ENCODE measurements at places on chromosomes 11 and 22.

- no peak for DNase-seq
Observed at GRCh38 chr11:45141171-45141570, 5.3 kb upstream of the PRDM11 start.

GRCh38 chr11:17934194-17934593 lies 78.7 kb downstream of the SERGEF start:
- DNase-seq = no peak

GRCh38 chr11:76291576-76292526 lies 85.5 kb upstream of the WNT11 start:
- no peak for DNase-seq

- DNase-seq = no peak
Observed at GRCh38 chr11:123286761-123287160, 91.7 kb upstream of the CLMP start.

DNA sequence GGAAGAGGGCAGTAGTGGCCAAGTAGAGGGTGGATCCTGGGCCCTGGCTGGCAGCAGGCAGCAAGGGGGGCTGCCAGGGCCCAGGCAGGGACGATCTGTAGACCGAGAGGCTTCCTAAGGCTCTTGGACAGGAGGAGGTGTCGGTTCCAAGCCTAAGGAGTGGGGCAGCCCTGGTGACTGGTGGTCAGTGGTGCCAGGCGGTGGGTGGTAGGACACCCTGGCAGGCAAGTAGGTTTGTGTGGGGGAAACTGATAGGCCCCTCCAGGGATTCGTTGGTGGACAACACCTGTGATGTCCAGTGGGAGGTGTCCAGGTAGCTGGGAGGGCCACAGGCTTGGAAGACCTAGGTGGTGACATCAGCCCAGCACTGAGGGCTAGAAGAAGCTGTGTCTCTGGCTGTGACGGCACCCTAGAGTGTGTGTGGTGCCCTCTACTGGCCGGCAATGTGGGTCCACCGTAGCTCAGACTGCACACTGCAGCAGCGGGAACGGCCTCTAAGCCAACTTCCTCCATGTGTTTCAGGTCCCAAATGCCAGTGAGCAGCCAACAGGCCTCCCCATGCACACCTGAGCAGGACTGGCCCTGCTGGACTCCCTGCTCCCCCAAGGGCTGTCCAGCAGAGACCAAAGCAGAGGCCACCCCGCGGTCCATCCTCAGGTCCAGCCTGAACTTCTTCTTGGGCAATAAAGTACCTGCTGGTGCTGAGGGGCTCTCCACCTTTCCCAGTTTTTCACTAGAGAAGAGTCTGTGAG lies 9.4 kb upstream of the SAMM50 start:
- peak; percentile 83 for DNase-seq

DNA sequence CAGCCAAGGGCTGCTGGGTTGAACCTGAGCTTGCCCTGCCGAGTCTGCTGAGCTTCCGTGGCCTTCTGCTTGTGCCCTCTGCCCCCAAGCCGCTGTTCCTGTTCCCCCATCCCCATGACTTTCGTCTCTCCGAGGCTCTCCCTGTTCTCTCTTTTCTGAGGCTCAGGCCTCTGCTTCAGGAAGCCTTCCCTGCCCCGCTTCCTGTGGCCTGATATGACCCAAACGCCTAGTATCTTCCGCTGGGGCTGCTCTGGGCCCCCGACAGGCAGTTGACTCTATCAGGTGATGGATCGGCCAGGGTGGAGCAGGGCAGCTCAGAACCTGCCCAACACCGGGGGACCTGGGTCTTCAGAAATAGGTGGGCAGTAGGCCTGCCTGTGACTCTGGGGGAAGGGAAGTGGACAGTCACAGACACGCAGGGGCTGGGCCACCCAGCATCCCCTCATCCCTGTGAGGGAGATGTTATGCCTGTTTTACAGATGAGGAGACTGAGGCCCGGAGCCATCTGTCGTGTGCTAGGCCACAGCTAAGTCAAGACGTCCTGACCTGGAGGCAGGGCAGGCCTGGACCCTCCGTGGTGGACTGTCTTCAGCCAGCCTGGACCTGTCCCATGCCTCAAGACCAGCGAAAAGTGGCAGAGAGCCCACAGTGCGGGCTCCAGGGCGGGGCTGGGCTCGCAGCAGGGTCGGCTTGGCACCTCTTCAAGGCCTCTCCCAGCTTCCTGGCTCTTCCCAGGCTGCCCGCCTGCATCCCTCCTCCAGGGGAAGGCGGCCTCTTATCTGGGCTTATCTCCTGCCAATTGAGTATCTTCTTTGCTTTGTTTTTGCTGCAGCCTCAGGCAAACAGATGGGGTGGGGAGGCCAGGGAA lies 16.2 kb downstream of the BAD start:
- no peak for DNase-seq

DNA sequence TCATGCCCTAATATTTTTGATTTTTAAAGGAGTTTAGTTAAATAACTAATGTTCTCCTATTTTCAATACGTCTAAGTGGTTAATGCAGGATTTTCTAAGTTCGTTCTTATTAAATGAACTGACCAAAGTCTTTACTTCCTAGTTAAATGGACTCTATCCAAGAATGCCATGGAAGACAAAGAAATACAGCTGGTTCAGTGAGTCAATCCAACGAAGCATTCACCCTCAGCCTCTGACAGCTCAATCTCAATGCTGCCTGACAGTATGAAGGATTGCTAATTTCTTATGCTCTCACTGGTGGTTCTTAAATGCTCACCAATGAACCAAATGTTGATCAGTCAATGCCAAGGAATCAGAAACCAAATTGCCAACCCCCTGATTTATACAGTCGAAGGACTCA lies 219.4 kb downstream of the CADM1 start:
- DNase-seq = no peak

- DNase-seq = peak; percentile 21
Observed at GRCh38 chr11:12761029-12761428, 86.8 kb downstream of the TEAD1 start.

DNA sequence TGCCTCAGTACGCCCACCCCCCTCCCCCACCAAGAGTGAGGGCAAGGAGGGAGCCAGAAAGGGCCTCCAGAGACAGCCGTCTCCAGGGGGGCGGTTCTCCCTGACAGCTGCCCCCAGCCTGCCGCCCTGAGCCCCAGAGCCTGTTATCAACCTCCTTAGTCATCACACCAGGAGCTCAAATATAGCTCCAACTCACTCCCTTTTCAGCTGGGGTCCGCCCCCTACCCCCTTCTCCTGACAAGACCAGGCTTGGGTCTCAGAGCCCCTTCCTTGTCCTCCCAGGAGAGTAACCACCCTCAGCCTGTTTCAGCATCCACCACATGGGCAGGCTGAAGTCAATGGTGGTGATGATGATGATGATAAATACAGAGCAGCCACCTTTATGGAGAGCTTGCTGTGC lies 2.5 kb upstream of the INPP5J start:
- DNase-seq = no peak

DNA sequence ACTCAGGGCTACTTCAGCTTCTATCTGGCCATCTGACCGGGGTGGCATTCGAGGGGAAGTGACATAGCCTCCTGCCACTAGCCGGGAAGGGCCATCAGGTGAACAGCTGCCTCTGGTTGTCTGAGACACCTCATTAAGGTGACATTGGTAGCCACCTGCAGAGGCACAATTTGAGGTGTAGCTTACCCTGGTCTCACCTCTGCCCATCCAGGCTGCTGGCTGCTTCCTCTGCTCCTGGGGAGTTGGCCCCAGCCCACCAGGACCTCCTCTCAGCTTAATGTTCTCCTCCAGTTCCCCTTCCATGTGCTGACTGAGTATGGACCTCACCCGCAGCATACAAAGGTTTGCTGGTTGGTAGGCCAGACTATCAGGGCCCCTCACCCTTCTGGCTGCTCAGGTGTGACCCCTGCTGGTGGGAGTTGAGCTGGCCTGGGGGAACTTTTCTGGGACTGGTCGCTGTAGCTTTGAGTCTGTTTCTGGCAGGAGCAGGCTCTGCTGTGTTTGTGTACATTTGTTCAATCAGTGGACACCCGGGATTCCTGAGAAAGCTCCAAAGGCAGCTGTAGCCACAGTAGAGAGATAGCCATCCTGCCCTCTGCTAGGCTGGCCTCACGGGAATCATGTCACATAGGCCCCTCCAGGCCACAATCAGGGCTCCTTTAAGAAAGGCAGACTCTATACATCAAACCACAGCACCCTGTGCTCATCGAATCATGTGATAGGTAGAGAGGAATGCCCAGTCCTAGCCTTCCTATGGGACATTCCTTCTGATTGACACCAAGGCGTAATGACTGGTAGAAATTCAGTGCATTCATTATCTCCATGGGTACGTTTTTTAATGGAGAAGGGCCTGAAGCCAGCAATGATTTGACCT lies 295.1 kb upstream of the PLET1 start:
- DNase-seq = peak; percentile 76

GRCh38 chr11:46305295-46305694 lies 27.8 kb downstream of the CREB3L1 start:
- no peak for DNase-seq

GRCh38 chr22:20185750-20186149 lies 34.9 kb upstream of the CCDC188 start:
- no peak for DNase-seq

- no peak for DNase-seq
Observed at GRCh38 chr11:124884340-124884739, 13.3 kb downstream of the ROBO4 start.

- DNase-seq = no peak
Observed at GRCh38 chr11:57475671-57476046, 15.3 kb downstream of the RTN4RL2 start.

All from HEK293T (cell line).